Vein endothelial cell (primary cell): ENCODE measurements at places on chromosomes 1 and 21. TPM values are rescaled to one million over a fixed set of nuclear protein-coding genes. Genes with fewer than 3 reads are reported as not detected.

Gene WNT9A
- total RNA-seq: 3.5 and 3.9 TPM in 2 replicates

Gene BTBD8
- 2.0 and 2.1 TPM in 2 replicates for total RNA-seq

Gene LORICRIN
- total RNA-seq: not detected in 2 replicates

Gene PLA2G2F
- not detected in 2 replicates for total RNA-seq

Gene SF3B4
- total RNA-seq: 18.0 and 20.2 TPM in 2 replicates

Gene C1orf185
- total RNA-seq: not detected in 2 replicates

Gene PAQR6
- total RNA-seq: 0.33 and 0.57 TPM in 2 replicates

Gene OR2T35
- not detected in 2 replicates for total RNA-seq

Gene LRRC53
- not detected in 2 replicates for total RNA-seq

Gene PPIAL4G
- not detected in 2 replicates for total RNA-seq

Gene AMPD1
- total RNA-seq: not detected in 2 replicates

Gene ST6GALNAC5
- total RNA-seq: 0.98 TPM in 1 of 2 replicates, not detected in the other

Gene PCP4L1
- total RNA-seq: not detected in 2 replicates

Gene GBP7
- not detected in 2 replicates for total RNA-seq

Gene PLEKHG5
- total RNA-seq: 61.3 and 69.6 TPM in 2 replicates

Gene RGS18
- total RNA-seq: not detected in 2 replicates

Gene TRIM67
- not detected in 2 replicates for total RNA-seq

Gene ELAVL4
- total RNA-seq: not detected in 2 replicates

Gene FCRL6
- total RNA-seq: not detected in 2 replicates

Gene PLEKHN1
- total RNA-seq: 0.65 and 1.1 TPM in 2 replicates

Gene GSTM5
- total RNA-seq: under 0.01 and 0.10 TPM in 2 replicates

Gene CELA3A
- total RNA-seq: not detected in 2 replicates
